ENCODE measurements at places on chromosomes 5 and 9. TPM values are rescaled to one million over a fixed set of nuclear protein-coding genes. Genes with fewer than 3 reads are reported as not detected.

GRCh38 chr5:136726506-136726905, 361.2 kb upstream of the TRPC7 start:
- DNase-seq, result no peak

GRCh38 chr9:114460513-114461199, 44.6 kb downstream of the WHRN start:
- no peak for DNase-seq

DNA sequence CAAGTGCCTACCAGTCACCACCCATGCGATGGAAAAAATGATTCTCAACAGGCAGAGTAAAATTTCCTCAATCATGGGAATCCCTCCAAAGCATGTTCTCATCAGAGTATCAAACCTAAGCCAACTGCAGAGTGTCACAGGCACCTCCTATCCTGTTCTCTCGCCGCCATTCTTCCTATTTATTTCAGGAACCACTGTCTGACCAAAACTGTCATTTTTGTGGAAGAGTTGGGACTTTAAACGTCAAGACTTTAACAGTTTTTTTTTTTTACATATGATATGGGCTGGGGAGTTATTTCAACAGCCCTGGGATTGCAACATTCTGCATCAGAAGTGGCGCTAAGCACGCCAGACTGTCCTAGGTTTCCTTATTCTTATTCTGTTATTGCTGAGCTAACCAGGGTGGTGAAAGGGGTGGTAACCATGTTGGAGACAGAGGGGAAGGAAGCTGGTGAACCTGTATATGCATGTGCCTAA, 29.5 kb downstream of the PFDN1 start:
- no peak for DNase-seq

Gene ARAP3
- 2.5 TPM for polyA plus RNA-seq

- no peak for DNase-seq
These were observed 310.8 kb downstream of the DRD1 start for GRCh38 chr5:175133185-175133584.

Gene PCDHB2
- 0.30 TPM for polyA plus RNA-seq

DNA sequence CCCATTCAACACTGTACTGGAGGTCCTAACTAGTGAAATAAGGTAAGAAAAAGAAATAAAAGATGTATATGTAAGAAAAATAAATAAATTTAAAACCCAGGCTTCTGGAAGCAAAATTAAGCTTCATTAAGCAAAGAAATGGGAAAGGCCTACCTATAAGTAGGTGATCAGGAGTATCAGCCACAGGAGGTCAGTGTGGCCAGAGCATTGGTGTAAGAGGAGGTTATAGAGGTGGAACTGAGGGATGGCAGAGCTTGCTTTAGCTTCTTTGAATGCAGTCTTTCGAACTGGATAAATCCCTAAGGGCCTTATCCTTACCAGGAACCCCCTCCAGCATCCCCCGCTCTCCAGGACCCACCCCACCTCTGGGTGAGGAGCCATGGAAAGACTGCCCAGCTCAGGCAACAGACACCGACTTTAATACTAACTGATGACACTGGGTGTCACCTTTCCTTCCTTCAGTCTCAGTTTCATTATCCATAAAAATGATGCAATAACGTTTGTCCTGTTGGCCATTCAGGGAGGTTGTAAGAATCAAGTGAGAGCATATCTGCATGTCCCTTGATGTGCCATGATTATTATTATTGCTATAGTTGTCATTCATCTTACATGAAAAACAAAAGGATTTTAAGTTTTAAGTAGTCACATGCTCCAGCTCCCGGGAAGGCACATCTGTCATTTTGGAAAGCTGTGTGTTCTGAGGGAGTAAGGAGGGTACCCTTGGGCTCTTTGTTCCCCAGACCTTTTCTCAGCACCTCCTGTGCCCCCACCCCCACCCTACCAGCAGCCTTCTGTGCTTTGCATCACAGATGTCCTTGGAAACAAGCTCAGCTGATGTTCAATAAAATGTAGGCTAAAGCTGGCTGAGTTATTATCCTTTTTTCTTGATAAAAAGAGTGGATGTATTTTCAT, 50.8 kb upstream of the CTNNA1 start:
- no peak for DNase-seq

- no peak for DNase-seq
These were observed 1658.4 kb downstream of the MAT2B start for GRCh38 chr5:165163861-165164260.

Gene TSLP
- polyA plus RNA-seq, result 2.4 TPM

Data from psoas muscle (tissue), 8 donors.